SK-N-SH (cell line): ENCODE measurements at places on chromosomes 2 and 18.

GRCh38 chr2:86703704-86704361, 16.3 kb upstream of the RMND5A start:
- no peak for DNase-seq

- no peak for DNase-seq
Measured at GRCh38 chr2:152477347-152478092, 142.5 kb downstream of the FMNL2 start.

DNA sequence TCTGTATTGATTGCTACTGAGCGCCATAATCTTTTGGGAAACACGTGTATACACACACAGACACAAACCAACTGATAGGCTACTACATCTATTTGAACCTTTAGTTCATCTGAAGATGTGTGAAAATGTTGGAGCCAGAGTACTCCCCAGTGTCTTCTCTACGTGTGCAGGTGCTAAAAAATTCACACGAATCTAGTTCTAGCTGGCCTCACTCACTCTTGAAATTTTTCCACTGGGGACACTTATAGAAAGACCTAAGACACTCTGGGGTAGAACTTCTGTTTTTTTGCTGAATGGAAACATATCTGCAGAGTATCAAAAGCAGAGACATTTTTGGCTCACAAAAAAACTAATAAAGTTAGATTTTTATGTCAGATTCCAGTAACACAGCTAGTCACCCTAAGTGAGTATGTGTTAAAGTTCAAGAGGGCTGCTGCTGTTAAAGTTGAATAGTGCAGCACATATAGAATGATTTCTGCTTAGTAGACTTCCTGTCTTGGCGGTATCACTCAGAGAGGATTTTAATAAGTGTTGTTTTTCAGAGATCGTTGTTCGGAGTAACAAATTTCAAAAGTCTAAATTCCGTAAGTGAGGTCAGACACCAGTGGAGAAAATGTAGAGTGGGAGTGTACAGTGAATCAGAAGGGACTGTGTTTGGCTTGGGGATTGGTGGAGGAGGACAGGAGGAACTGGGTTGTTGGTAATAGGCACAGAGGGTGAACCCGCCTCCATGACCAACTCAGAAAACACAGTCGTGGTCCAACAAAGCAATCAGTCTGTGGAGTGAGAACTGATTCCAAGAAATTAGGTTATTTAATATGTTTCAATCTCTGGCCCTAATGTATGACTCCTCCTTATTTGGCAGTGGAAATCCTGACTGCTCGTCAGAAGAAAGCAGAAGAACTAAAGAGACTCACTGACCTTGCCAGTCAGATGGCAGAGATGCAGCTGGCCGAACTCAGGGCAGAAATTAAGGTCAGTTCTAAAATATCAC, 43.1 kb downstream of the KCTD18 start:
- no peak for DNase-seq

DNA sequence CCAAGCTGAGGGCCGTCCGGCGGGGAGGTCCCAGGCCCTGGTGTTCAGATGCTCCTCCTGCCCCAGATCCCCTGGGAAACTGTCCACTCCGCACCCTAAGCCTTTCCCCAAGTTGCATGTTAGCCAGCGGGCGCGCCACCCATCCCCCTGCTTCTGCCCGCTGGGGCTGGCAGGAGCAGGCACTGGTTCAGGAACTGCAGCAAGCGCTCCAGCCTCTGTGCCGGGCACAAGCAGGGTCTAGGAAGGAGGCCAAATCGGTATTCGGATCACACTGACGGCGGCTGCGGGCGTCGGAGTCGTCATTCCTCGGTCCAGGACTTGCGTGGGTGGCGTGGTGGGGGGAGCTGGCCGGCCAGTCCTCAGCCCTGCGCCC, 53.7 kb downstream of the FAM168B start:
- no peak for DNase-seq

- DNase-seq = no peak
Measured at GRCh38 chr2:122748552-122749011, 993.1 kb downstream of the TSN start.

GRCh38 chr2:191218292-191218898, 26.8 kb upstream of the MYO1B start:
- peak; percentile 48 for DNase-seq

- DNase-seq = no peak
Measured at GRCh38 chr2:120773186-120773800, 37.6 kb downstream of the GLI2 start.

GRCh38 chr2:129262934-129263333, 716.5 kb upstream of the RAB6C start:
- DNase-seq = no peak
